Activated T-cell treated with anti-CD3 and anti-CD28 coated beads, Interleukin-2, amount 50 U/mL, for 72 hours (primary cell): ENCODE measurements at places on chromosomes 5 and 9. TPM values are rescaled to one million over a fixed set of nuclear protein-coding genes. Genes with fewer than 3 reads are reported as not detected.
A peak's percentile ranks its signal among the peaks of the same experiment; 100 is the strongest.

IFNE gene
- not detected for total RNA-seq

LCN1 gene
- total RNA-seq = not detected

- DNase-seq = no peak
Observed at GRCh38 chr5:171432583-171433351, 13.3 kb downstream of the FGF18 start.

- no peak for DNase-seq
Observed at GRCh38 chr9:129126749-129127618, 15.8 kb downstream of the PTPA start.

GRCh38 chr9:137236936-137237421, 4.1 kb upstream of the TUBB4B start:
- no peak for DNase-seq

- DNase-seq = no peak
Observed at GRCh38 chr9:12054235-12054634, 639.0 kb upstream of the TYRP1 start.

DNA sequence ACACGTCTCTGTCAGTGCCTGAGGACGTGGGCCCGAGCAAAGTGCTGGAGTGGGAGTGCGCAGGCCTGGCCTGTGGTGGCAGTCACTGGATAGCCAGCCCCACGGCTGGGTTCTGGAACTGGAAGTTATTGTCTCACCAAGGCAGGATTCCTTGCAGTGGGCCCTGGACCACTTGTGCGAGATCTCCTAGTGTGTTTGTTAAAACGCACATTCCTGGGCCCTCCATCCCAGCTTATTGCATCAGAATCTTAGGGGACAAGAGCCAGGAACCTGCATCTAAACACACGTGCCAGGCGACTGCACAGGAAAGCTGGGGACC, 26.9 kb downstream of the PTPA start:
- no peak for DNase-seq

- peak; percentile 94 for DNase-seq
Observed at GRCh38 chr9:33415501-33416038, 13.2 kb upstream of the AQP7 start.
